LoVo (cell line): ENCODE measurements at places on chromosomes 2 and 18.

DNA sequence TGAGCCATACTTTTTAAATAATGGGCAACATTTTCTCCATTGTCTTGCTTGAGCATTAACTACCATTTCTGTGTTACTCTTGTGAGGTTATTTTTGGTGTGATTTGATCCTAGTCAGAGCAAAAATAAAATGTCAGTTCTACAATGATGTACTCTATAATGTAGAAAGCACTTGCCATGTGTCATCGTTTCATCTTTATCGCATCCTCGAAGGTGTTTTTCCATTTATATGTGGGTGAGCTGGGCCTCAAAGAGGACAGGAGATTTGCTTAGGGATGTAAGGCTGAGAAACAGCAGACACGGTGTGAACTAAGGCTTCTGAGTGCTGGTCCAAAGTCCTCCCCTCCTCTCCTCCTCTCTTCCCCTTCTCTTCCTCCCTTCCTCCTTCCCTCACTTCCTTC lies 199.8 kb downstream of the FAM210A start:
- DNase-seq, result no peak

- DNase-seq, result peak; percentile 47
These were observed 151.1 kb downstream of the GLI2 start for GRCh38 chr2:120886534-120887319.

DNA sequence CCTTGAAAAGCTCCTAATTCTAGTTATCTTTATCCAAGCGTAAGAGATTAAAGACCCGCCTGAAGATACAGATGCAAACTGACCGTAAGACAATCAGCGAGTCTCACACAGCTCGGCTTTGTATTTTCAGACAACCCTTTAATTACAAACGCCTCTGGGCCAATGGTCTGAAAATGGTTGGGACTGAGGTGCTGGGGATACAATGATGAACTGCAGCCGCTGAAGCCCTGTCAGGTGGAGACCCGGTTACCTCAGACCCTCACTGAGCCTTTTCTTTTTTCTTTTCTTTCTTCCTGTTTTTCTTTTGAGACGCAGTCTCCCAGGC lies 715 bp upstream of the CFAP36 start:
- peak; percentile 16 for DNase-seq

GRCh38 chr2:20027705-20028434 lies 15.4 kb upstream of the MATN3 start:
- no peak for DNase-seq

DNA sequence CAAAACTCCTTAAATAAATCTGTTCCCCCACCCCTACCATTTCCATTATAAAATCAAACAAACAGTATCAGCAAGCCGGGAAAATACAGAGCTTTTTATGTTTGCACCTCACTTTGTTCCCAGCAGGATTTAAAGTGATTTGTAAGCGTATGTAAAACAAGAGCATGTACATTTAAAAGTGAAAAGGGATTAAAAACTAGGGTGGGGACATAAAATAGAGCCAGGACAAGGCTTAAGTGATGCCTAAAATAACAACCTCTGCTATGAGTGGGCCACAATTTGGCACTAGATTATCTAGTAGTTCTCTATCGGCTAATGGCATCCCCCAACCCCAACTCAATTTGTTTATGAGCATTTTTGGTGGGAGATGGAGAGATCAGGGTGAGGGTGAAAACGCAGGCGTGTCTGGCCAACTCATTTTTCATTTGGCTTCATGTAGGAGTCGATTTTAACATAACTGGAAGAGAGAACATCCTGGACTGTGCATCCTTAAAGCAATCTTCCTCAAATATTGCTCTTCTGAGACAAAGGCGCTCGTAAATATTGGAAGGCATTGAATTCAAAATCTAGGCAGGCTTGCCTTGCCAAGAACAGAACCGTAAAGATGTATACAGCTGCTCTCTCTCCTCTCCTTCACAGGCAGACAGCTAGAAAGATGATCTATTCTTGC lies 34.5 kb upstream of the TSPYL6 start:
- DNase-seq, result no peak

GRCh38 chr2:129301431-129301913 lies 678.0 kb upstream of the RAB6C start:
- DNase-seq, result no peak

DNA sequence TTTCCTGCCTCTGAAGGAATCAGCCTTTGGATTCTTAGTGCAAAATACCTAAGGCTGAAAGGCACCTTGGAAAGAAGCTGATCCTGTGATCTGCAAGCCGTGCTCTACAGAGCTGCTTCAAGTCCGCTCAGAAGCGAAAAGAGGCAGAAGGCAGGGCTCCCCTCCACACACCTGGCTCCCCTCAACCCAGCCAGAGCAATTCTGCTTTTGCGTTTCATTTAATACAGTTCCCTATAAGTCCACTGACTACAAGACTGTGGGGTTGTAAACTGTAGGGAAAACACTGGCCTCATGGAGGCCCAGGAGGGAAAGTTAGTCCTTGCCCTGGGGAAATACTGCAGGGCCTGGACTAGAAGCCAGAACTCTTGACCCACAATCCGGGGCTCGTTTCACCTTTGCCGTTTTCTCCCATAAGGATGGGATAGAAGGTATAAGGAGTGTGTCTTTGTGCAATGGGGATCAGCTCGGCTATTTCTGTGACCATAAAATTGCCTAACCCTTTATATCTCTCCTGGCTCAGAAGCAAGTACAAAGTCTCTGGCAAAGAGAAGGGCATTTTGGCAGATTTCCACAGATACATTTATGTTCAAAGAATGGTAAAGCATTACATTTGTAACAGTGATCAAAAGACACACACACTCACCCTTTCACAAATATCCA lies 95.8 kb upstream of the TEX51 start:
- DNase-seq, result no peak

DNA sequence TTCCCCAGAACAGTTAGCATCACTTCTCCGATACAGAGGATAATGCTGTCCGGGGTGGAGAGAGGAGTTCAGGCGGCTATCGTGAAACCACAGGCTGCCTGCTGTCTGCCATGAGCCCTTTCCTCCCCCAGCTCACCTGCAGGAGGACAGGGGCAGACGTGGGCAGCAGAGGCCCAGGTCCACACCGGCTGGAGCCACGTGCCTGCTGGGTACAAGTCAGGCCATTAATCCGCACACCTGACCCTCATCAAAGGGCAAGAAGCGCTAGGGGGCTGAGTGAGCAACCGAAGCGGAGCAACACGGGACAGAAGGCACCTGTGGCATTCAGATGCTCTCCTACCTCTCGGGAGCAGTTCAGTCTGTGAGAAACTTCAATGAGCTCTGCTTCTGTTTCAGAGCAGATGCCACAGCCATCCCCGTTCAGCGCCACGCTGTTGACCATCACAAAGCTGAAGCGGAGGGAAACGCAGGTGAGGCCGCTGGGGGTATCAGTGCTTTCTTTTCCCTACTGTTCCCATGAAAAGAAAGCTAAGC lies 21.5 kb downstream of the MPPE1 start:
- DNase-seq, result no peak

DNA sequence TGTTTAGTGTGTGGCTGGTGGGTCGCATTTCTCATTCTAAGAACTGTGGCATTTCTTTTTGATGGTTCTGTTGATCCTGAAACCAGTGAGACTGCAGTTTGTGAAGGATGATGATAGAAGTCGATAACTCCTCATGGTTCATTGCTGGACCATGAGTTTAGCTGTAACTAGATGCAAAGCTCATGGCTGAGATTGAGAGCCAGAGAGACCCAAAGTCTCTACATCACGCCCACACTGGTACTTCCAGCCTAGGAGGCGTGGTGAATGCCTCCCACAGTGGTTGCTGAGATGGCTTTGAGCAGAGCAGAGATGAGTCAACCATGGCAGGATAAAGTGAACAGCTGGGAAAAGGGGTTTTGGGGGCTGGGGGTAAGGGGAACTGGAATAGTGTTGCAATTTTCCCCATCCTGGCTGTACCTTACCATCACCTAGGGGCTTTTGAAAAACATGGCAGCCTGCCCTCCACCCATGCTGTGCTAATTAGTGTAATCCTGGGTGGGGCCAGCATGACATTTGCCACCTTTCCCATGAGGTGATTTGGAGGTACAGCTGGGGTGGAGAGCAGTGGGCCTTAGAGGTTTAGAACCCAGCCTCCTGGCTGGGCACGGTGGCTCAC lies 24.1 kb downstream of the INPP4A start:
- DNase-seq, result no peak

DNA sequence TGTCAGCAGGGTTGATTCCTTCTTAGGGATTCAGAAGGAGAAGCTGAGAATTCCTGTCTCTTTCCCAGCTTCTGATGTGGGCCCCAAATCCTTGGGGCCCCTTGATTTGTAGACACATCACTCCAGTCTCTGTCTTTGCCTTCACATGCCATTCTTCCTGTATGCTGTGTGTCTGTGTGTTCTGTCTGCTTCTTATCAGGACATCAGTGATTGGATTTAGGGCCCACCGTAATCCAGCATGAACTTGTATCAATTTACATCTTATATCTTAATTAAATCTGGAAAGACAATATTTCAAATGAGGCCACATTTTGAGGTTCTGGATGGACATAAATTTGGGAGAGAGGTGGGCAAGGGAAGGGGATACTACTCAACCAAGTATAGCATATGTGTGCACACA lies 9.7 kb downstream of the NEUROD1 start:
- DNase-seq, result no peak

DNA sequence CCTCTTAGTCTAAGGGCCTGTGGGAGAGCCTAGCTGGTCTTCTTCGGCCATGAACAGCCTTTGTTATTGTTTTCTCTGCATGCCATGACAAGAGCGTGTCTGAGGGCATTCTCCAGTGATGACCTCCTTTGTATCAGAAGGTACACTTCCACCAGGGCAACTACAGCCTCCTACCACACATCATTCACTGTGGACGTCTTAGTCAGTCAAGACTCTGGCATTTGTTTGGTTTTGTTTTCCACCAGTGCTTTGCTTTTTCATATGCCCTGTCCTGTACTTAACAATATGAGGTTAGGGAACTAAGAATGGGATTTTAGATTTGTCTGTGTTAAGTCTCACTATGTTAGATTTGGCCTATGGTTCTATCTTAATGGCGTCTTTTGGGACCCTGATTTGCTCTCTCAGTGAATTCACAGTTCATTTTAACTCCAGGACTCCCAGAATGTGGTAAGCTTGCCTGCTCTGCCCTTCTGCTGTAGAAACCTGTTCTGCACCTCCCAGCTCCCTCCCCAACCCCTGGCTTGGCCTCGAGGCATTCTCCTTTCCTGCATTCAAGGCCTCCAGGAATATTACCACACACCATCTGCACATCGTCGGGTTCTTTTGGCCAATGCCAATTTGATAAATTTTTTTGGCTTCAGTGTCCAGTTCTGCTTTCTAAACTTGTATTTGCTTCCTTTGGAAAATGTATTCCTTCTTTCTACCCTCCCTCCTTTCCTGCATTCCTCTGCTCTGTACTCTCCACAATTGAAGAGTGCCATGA lies 42.8 kb upstream of the IL1R1 start:
- no peak for DNase-seq

DNA sequence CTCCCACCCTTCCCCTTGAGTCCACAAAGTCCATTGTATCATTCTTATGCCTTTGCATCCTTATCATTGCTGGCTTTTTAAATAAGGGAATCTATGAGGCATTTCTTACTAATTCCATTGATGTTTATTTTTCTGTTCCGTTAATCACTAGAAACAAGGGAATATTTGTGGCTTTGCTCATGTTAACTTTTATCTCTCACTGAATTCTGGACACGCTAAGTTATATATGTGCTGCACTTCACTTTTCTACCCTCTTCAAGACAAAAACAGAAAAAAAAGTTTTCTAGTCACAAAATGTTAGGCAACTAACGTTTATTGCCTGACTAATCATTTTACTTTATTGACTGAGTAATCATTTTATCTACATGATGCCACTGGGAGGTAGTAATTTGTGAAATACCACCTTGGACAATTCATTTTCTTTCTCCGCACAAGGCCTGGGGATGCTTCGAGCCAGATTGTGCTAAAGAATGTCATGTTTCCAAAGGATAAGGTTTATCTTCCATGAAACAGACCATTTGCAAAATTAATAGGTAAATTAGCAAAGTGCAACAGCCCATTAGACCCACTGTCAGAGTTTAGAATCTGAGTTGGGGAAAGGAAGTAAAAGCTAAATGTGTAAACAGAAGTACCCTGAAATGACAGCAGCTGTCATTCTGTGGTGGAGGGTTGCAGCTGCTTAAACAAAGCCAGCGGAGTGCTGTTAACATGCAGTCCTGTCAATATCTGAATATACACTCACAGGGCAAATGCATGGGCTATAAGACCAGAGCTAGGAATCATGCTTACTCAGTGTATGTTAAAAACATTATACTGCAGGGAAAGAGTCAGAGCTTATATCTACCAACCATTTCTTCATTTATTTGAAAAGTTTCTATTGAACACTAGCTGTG lies 658.7 kb downstream of the CNTNAP5 start:
- DNase-seq, result no peak

GRCh38 chr2:767440-767839 lies 90.2 kb upstream of the TMEM18 start:
- no peak for DNase-seq

- no peak for DNase-seq
These were observed 78.3 kb upstream of the SETBP1 start for GRCh38 chr18:44602380-44602779.

GRCh38 chr2:229297247-229297646 lies 26.2 kb upstream of the PID1 start:
- DNase-seq, result no peak

GRCh38 chr18:76688724-76689472 lies 133.5 kb upstream of the ZNF236 start:
- DNase-seq, result no peak

- no peak for DNase-seq
These were observed 9.6 kb downstream of the PTPRM start for GRCh38 chr18:7576685-7577084.

GRCh38 chr2:123245156-123245555 lies 779.9 kb upstream of the CNTNAP5 start:
- no peak for DNase-seq

DNA sequence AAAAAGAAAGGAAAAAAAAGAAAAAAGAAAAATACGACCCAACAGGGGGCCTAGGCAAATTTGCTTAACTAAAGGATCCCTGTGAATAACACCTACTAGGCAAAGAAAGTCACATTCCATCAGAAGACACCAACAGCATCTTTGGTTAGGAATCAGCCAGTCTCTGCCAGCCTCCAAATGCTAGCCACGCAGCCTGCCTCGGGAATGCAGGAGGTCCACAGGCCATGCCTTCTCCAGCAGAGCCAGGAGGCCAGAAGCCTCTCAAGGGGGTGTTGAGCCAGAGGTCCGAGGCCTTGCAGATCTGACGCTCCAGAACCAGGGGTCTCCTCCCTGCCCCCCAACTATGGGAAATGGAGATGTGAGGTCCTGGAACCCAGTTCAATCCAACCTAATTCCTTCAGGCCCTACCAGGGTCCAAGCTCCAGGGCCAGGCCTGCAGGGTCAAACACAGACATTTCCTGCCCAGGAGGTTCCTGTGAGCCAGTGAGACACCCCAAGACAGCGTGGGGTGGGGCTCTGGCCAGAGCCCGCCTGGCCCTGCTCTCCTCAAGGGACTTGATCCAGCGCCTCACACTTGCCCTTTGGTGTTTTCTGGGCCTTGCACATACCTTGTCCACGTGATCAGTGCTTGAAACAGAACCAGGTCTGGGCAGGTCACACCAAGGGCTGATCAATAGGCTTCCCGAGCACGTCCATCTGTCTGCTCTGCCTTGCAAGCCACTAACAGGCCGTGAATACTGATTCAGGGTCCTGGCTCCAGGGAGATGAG lies 289.6 kb upstream of the ID2 start:
- no peak for DNase-seq
